Stimulated activated CD4-positive, alpha-beta T cell treated with anti-CD3 and anti-CD28 coated beads, Interleukin-2, amount 100 ng/mL, for 4 hours (primary cell): ENCODE measurements at places on chromosomes 3 and 15.

- DNase-seq: no peak
These were observed 223.8 kb upstream of the PRICKLE2 start for GRCh38 chr3:64449026-64449425.

DNA sequence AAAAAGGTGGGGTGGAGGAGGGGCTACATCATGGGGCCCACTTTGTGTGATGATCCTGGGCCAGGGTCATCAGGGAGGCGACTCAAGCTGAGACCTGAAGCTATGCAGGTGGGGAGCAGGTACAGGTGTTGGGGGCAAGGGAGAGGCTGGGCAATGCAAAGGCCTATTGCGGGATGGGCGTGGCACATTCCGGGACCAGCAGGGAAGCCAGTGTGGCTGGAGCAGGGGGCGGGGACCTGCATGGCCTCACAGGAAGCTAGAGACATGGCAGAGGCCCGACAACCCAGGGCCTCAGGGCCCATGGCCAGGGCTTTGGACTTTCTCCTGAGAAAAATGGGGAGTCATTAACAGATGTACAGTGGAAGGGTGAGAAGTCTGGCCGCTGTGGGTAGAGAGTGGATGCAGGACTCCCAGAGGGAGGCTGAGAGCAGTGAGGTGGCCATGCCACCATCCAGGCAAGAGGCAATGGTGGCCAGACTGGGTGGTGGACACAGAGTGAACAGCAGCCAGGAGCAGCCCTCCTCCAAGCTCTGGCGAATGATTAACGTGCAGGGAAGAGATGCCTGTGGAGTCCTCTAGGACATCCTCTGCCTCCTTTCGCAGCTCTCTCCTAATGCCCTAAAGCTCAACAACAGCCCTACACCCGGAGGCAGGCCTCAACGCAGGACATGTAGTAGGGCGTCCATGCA, 122.6 kb upstream of the ATP2B2 start:
- no peak for DNase-seq

DNA sequence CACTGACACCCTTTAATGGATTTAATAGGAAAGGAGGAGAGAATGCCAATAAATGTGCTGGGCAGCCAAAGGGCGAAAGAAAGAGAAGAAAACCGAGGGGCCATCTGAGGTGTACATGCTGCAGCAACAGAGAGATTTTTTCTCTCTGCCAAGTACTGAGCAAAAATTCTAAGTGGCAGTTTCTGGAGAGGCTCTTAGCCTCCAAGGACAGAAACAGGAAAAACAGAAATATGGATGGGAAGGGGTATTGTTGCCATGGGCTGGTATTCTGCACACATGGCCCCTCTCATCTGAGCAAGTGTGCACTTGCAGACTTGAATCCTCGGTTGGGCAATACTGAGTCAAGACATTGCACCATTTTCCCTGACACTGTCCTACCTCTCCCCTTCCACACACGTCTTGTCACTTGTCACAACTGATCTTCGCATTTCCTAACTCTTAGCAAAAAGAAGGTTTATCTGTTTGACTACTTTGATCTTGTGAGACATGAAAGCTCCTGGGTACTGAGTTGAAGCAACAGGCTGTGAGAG, 73.9 kb downstream of the PRICKLE2 start:
- no peak for DNase-seq

- DNase-seq: no peak
These were observed 43.2 kb upstream of the CD47 start for GRCh38 chr3:108133858-108134554.

GRCh38 chr15:42508263-42508690, 12.8 kb downstream of the SNAP23 start:
- DNase-seq: no peak

- DNase-seq: no peak
These were observed 71.8 kb upstream of the SCN5A start for GRCh38 chr3:38721207-38721772.

DNA sequence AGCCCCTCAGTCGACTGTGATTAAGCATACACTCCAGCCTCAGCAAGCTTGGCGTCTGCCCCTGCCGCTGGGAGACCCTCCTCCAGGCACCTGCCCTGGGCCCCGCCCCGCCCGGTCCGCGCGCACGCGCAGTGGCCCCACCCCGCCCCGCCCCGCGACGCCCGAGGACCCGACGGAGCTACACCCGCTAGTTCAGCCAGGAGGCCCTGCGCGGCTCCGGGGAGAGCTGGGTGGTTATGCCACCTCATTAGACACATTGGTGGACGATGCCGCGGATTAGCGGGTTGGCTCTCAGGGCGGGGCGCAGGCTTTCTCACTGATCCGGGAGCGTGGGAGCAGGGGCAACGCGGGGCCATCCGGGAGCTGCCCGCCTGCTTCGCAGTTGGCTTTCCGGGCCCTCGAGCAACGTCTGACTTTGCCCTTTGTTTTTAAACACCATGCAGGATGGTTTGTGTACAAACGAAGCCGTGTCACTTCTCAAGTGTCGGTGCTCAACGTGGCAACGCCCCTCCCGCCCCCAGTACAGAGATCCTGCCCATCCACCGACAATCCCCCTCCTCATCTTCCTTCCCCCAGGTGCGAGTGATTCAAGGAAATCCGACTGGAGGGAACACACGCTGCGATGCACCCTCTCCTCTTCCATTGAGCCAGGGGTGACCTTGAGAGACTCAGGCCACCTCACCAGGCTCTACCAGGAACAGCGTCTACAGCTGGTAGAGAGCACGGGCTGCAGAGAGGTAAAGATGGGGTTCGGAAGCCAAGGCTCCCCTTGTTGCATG, 109.3 kb downstream of the SHQ1 start:
- DNase-seq: peak; percentile 49

GRCh38 chr3:73086071-73086494, 24.6 kb downstream of the EBLN2 start:
- DNase-seq: peak; percentile 22
